Iris pigment epithelial cell (primary cell): ENCODE measurements at places on chromosomes 4 and X.

DNA sequence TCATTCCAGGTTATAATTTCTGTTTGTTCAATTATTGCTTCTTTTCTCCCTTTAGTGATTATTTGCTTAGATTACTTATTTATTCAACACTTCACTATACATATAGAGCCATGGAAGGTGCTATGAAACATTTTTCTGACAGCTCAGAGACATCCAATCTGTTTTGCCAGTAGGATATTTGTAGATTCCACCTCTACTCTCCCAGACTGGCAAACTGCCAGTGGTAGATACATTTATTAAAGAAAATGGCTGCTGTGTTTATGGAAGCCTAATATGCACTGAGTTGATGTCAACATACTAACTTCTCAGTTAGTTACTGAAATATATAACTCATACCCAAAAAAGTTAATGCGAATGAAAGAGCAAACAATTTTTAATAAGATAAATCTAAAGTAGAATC is 348.6 kb downstream of the TRAM1L1 start:
- DNase-seq, result no peak

DNA sequence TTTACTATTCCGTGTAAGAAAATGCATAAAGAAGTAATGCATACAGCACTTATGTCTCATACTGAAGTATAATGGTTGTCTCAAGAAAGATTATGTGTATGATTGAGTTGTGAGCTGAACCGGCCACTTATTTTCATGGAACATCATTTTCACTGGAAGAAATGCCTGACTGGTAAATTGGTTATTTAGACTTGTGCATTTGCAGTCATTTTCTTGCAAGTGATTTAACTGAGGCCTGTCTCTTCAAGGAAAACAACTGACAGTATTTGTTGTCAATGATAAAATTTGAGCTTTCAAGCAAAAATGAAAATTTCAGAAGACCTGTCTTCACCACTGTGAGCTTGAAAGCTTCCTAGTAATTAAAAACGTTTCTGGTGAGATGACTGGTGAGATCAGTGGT is 62.7 kb upstream of the RPS6KA3 start:
- DNase-seq, result no peak

GRCh38 chr4:107349732-107350131 is 313.6 kb upstream of the DKK2 start:
- no peak for DNase-seq

DNA sequence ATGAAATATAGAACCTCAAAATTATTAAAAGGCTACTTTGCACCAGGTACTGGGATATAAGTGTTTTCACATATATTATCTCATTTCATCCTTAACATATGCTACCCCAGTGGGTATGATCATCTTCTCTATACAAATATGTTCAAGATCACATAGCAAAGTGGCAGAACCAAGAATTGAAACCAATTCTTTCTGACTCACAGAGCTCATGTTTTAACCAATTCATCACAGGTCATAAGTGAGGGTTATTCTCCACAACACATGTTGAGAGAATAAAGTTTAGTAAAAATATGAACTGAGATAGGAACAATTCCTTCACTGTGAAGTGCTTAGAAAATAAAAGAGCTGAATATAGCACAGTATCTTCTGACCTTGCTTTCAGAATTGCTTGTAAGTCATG is 442.9 kb upstream of the RASGEF1B start:
- DNase-seq, result no peak

DNA sequence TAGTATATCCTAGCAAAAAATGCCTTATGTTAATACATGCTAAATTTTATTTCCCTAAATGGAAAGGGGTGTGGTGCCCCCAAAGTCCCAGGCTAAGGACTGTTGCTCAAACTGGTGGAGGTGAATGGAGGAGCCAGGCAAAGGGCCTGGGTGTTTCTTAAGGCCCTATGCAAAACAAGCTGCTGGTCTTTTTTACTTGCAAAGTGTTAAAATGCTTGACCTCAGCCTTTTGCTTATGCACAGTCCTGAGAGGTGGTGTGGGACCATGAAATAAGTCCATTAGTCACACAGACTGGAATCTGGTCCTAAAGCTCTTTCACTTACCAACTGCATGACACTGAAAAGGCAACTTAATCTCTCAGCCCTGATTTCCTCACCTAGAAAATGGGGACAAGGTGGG is 223.5 kb upstream of the MBNL3 start:
- DNase-seq, result no peak

DNA sequence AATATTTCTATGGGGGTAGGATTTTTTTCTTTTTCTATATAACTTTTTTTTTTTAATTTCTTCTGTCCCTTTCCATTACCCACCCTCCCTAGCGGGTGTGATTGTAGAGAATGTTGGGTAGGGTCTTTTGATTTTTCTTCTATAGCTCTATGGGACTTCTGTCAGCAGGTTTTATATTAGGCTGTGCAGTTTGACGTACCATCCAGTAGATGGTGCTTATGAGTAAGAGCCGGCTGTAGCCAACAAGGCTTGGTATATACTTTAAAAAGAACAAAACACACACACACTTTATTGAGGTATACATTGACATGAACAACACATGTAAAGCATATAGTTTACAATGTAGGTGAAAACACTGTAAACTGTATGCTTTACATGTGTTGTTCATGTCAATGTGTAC is 247.9 kb upstream of the POF1B start:
- peak; percentile 12 for DNase-seq

- DNase-seq, result no peak
These were observed 2.4 kb downstream of the BMP2K start for GRCh38 chr4:78778530-78778929.

GRCh38 chrX:78661836-78662235 is 2.7 kb upstream of the RTL3 start:
- DNase-seq, result no peak

- peak; percentile 67 for DNase-seq
These were observed 29.2 kb downstream of the SULT1E1 start for GRCh38 chr4:69830560-69831269.

DNA sequence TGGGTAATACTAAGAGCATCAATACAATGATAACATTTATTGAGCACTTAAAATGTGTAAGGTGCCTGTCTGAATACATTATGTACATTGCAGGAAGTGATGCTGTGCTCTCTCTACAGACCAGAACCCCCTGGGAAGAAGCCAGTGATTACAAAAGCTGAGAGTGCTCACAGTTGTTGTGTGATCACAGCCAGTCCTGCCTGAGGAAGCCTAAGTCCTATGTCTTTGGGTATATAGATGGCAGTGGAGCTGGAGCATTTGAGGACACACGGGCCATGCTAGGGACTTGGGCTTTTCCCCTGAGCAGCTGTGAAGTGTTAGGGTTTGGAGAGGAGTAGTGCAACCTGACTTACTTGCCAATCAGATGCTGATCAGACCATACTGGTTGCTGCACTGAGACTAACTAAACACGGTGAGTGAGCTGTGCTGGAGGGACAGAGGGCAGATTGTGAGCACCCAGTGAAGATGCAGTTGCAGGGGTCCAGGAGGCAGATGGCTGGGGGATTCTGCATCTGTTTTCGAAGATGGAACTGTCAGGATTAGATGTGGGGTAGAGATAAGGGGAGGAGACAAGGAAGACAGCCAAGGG is 60.8 kb upstream of the TBC1D14 start:
- DNase-seq, result peak; percentile 35

GRCh38 chr4:71677568-71677967 is 106.3 kb downstream of the GC start:
- no peak for DNase-seq

DNA sequence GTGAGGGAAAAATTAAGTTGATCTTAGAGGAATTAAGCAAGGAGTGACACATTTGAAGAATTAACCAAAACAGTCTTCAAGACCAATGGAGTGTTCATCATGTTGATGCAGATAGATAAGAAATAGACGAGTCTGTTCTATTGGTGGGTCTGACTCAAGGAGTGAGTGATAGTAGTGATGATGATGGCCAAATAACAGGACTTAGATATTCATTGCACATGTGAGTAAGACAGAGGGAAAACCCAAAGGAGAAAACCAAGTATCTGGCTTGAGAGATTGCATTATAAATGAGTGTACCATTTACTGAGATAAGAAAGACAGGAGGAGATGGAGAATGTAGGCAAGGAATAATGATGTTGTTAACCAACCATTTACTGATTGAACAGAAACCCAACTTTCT is 321.3 kb downstream of the ADGRL3 start:
- DNase-seq, result peak; percentile 22

GRCh38 chr4:111639120-111639690 is 506.0 kb upstream of the FAM241A start:
- peak; percentile 89 for DNase-seq

- DNase-seq, result no peak
These were observed 48.4 kb downstream of the ATP8A1 start for GRCh38 chr4:42608551-42608950.

DNA sequence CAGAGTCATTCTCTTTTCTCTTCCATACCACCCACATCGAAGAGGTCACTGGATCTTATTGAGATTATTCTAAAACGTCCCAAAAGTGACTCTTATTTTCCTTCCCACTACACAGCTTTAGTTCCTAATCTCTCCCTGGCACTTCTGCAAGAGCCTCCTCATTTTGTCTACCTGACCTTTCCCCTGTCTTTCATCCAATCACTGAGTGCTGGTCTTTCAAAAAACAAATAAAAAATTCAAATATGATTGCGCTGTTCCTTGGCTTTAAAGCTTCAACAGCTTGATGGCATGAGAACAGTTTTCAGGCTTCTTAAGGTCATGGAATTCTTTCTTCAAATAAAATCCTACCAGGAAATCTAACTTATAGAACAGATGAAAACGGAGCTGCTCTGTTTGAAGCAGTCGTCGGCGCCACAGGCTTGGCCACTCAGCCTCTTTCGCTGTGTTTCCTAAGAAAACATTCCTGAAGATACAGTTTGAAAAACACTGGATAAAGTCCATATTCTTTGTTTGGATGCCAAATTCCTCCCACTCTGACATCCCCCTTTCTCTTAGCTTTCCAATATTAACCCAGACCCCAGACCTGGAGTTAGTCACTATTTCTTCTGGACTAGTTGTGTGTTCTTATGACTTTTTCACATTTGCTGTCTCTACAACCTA is 12.5 kb downstream of the SYTL5 start:
- no peak for DNase-seq

- DNase-seq, result no peak
These were observed 62.7 kb upstream of the GRID2 start for GRCh38 chr4:92241094-92241493.

- peak; percentile 45 for DNase-seq
These were observed 142.9 kb downstream of the TMEM164 start for GRCh38 chrX:110145854-110146253.

GRCh38 chrX:136910565-136911035 is 30.1 kb upstream of the RBMX start:
- peak; percentile 29 for DNase-seq

DNA sequence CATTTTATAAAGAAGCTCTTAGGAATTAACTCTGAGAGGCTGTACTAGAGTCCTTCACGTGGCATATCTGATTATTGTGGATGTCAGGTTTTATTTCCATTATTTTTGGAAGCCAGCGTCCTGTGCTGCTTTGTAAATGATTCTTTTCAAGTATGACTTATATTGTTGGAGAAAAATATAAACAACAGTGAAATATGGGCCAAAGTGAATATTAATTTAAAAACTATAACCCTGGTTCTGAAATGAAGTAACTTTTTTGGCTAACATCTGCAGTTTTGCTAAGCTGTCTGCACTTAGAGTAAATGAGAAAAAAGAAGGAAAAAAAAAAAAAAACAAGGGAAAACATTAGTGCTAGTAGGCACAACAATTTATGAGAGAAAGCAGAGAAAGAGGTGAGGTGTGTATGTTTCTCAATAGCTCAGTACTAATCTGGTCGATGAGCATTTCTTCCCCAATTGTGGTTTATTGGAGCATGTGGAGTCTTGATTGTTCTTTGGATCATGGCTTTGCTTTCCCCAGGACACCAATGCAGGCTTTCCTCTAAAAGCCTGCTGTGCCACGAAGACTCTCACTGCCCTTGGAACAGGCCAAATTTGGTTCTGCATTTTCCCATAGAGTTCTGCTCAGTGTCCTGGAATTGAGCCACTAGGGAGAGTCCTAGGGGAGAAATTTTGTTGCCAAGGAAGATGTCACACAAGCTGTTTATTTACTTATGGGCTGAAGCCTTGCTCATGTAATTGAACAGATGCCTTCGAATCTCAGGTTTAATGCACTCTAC is 273.3 kb downstream of the DKK2 start:
- DNase-seq, result no peak

DNA sequence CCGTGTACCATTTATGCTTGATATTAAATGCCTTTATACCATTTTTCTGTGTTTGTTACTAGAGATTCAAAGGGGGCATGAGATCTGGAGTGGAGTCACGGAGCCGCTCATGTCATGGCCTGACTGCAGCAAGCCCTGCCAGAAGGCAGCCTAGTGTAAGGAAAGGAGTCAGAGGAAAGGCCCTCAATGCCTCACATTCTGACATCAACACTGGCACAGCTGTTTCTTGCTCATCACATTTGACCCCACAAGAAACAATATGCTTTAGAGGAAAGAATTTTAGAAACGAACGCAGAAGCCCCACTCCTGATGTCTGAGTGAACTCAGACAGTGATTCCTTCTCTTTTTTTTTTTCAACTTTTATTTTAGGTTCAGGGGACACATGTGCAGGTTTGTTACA is 322.4 kb upstream of the CPEB2 start:
- DNase-seq, result no peak

GRCh38 chr4:41476310-41476885 is 61.6 kb upstream of the LIMCH1 start:
- DNase-seq, result no peak

- DNase-seq, result no peak
These were observed 53.0 kb downstream of the MSN start for GRCh38 chrX:65720381-65720964.

DNA sequence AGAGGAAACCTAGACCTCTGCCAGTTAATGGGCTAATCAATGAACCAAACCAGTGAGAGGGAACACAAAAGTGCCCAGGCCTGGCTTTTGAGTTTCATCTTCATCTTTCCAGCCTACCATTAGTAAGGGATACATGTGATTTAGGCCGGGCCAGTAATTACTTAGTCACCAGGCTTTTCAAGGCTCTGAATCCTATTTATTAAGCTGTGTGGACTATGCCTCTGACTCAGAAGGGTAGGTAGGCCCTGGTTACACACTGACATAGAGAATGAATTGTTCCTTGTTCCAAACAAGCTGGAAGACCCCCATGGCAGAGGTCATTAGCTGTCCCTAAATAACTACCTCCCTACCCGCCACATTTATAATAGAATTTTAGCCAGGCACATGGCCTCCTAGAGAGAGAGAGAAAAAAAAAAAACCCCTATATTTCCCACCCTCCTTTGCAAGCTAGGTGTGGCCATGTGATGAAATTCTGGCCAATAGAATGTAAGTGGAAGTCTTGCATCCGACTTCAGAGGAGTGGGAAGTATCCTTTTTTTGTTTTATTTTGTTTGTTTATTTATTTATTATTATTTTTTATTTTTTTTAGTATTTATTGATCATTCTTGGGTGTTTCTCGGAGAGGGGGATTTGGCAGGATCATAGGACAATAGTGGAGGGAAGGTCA is 112.3 kb upstream of the BCOR start:
- peak; percentile 40 for DNase-seq

DNA sequence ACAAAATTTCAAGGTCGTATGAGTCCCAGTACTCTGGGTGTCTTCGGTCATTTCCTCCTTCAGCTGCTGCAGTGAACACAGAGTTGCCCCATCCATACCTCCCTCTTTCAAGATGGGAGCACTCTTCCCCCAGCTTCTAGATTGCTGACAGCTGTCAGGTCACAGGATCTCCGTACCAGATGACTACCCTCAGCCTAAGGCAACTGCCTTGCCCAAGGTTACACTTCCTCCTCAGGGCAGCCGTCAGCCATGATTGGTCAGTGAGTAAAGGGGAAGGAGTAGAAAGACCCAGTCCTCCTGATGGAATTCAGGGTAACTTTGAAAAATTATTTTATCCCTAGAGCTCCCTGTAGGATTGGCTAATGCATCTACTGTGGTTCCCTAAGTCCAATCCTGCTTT is 81.6 kb downstream of the NAF1 start:
- DNase-seq, result no peak

- DNase-seq, result peak; percentile 8
These were observed 18.6 kb downstream of the AFM start for GRCh38 chr4:73499996-73500765.
